ENCODE measurements at places on chromosomes 11 and 22.

GRCh38 chr11:116162086-116162885, 610.5 kb downstream of the BUD13 start:
- DNase-seq: no peak

- DNase-seq: no peak
These were observed at the start of gene OR5B17 for GRCh38 chr11:58358969-58359368. OR5B17 (minus strand) TSS chr11:58359069; CDS start chr11:58359069, 0 bp downstream.

DNA sequence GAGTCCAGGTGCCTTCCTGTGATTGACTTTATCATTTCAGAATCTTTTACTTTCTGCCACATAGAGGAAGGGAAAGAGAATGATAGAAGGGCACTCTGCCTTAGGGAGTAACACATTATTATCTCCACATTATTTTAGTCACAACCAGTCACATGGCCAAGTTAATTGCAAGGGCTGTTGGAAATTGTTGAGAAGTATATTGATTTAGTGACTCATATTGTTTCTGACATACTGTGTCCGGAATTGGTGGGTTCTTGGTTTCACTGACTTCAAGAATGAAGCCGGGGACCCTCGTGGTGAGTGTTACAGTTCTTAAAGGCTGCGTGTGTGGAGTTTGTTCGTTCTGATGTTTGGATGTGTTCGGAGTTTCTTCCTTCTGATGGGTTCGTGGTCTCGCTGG, 8.7 kb downstream of the OR51B4 start:
- no peak for DNase-seq

DNA sequence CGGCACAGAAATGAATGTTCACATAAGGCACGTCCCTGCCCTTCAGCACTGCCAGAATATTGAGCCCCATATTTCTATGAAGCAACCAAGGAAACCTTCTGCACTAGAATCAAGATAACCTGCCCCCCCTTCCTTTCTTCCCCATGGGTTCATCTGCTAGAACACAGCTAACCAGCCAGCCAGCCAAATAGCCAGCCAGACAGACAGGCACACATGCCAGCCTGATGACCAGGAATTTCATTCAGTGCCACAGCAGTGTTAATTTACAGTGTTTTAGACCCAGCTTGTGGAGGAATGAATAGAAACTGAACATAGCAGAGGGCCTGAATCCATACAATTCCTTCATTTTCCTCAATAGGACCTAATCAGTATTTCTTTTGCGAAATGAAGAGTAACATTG, 57.0 kb downstream of the TENM4 start:
- no peak for DNase-seq

- no peak for DNase-seq
These were observed 10.7 kb downstream of the SDF2L1 start for GRCh38 chr22:21652547-21653545.

GRCh38 chr11:60005360-60005759, 11.6 kb upstream of the OOSP4B start:
- DNase-seq: no peak

GRCh38 chr11:57180081-57180561, 1.6 kb upstream of the LRRC55 start:
- no peak for DNase-seq

DNA sequence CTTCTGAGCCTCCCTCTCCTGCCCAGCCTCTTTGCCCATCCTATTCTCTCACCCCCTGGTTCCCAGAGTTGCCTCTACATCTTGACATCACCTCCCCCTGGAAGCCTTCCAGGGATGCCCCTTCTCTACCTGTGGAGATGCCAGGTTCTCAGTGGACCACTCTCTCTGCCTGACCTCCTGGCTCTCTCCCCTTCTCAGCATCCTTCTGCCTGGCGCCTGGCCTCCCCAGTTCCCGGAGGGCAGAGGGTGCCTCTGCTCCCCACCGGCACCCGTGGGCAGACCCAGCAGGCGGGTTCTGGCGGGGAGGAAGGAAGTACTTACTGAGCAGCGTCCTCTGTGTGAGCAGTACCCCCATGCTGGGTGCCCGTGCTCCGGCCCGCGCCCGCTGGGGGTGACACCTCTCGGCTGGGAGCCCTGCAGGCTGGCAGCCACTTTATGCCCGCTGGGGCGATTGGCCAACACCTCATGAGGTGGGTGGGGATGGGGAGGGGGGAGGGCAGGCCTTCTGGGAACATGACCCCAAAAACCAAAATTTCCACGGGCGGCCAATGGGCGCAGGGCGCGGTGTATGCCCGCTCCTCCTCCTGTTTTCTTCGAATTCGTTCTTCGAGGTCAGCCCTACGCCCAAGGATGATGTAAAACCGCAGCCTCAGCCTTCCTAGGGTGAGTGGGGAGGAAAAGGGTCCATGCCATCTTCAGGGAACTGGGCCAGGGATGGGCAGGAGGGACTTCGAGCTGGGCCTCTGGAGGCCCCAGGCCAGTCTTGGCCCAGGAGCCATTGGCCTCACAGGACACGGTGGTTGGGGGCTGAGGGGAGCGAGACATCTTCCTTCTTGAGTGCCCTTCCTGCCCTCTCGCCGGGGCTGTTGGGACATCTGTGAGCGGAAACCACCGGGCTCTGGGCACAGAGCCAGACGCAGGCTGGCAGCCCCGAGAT, at the start of gene OSM:
OSM (minus strand) TSS at position 407 of the 937 bp plus-strand sequence; CDS start at position 355, 52 bp downstream.
- peak; percentile 35 for DNase-seq

DNA sequence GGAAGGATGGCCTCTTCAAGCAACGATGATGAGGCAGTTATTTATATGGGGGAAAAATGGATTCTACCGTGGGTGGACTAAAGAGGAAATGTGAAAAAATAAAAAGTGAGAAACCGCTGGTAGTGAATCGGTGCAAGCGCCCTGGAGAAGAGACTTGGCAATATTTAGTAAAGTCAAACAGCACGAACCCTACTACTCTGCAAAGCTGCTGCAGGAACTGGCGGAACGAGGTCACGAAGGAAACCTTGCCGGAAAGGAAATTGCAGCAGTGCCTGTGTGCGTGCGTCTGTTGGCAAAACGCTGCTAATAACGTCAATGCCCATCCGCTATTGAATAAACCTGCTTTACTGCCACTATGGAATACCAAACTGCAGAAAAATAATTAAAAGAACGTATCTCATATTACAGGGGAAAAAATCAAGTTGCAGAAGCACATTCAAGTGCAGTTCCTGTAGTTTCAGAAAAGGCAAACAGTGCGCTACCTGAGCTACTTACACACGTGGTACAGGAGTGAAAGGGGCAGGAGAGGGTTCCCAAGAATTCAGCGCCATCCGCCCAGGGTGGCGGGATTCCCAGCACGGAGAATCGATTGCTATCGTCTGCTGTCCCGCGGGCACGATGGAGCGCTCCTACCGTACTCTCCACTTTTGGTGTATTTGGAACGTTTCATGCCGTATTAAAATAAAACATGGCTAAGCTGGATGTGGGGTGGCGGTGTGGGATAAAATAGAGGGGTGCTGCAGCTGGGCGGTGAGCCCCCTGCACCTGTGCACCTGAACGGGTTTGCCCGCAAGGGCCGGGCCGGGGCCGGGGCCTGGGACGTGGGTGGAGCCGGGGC, 585 bp upstream of the NADSYN1 start:
- peak; percentile 76 for DNase-seq

GRCh38 chr11:101428918-101429317, 154.9 kb downstream of the TRPC6 start:
- DNase-seq: no peak

- DNase-seq: no peak
These were observed 1.2 kb downstream of the PRG3 start for GRCh38 chr11:57379732-57380131.

- no peak for DNase-seq
These were observed 325.4 kb downstream of the BRD1 start for GRCh38 chr22:49502126-49502826.

DNA sequence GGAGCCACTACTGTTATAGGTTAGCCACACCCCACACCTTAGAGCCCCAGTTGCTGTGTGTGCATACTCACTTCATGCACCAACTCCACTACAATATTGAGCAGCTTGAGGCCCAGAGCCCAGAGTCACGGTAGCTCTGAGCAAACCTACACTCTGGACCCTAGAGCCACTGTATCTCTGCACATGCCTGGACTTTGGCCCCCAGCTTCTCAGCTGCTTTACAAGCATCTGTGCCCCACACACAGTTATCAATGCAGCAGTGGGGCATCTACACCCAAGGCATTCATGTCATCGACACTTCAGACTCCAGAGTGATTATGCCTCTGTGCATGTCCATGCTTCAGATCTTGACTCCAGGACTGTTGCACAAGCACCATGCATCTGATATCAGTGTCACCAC, 2.3 kb upstream of the OR5B12 start:
- DNase-seq: no peak

DNA sequence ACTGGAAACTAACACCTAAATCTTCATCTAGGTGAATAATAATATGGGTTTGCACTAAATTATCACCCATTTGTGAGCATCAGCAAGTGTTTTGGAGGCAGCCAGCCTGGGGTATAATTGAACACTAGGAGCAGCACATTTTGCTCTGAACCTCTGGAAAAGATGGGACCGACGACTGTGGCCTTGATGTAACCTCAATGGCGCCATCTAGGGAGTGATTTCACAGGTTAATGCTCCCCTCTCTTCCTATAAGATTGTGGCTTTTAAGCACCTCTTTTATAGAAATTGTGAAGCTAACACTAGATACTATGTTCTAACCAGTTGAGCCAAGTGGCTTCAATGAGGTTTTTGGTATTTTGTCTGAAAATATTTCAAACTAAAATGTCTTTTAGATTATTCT, 203.7 kb downstream of the NELL1 start:
- DNase-seq: no peak

DNA sequence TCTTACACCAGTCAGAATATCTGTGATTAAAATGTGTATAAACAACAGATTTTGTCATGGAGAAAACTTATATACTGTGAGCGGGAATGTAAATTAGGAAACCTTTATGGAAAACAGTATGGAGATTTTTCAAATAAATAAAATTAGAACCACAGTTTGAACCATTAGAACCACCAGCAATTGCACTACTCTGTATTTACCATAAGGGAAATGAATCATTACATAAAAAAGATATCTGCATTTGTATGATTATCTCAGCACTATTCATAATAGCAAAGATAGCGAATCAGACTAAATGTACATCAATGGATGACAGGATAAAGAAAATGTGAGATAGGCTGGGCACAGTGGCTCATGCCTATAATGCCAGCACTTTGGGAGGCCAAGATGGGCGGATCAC, 7.4 kb upstream of the OR52N4 start:
- DNase-seq: no peak

DNA sequence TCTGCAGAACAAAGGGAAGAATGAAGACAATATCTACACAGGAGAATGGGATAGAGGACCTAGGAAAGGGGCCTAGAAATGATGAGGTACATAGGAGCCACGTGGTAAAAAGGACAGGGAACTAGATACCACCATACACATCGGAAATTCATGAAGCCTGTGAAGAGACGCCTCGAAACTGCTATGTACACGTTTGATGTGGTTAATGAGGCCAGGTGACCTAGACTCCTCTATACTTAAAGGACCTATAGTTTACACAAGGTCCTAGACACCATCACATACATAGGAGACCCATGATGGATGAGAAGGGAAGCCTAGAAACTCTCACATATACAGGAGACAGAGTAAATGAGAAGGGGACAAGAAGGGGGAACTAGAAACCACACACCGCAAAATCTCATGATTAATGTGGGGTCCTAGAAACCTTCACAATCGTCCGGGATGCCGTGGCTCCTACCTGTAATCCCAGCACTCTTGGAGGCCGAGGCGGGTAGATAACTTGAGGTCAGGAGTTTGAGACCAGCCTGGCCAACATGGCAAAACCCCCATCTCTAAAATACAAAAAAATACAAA, 23.8 kb downstream of the RHBDD3 start:
- no peak for DNase-seq

GRCh38 chr11:36411202-36411640, 98.9 kb downstream of the TRAF6 start:
- peak; percentile 22 for DNase-seq

GRCh38 chr11:134372961-134373360, 39.1 kb downstream of the B3GAT1 start:
- no peak for DNase-seq

GRCh38 chr11:42444406-42444805, 867.4 kb upstream of the API5 start:
- DNase-seq: no peak

- DNase-seq: no peak
These were observed 121.7 kb downstream of the MN1 start for GRCh38 chr22:27679693-27680488.

- DNase-seq: no peak
These were observed 87.0 kb downstream of the ATXN10 start for GRCh38 chr22:45758603-45759002.

GRCh38 chr11:12147827-12148226, 37.4 kb downstream of the MICAL2 start:
- DNase-seq: no peak

GRCh38 chr11:107570015-107570414, 4.5 kb upstream of the ALKBH8 start:
- no peak for DNase-seq

GRCh38 chr22:26983311-26983710, 325.9 kb downstream of the MIAT start:
- no peak for DNase-seq

- DNase-seq: peak; percentile 29
These were observed 1020.5 kb downstream of the BRD1 start for GRCh38 chr22:48807155-48807554.

DNA sequence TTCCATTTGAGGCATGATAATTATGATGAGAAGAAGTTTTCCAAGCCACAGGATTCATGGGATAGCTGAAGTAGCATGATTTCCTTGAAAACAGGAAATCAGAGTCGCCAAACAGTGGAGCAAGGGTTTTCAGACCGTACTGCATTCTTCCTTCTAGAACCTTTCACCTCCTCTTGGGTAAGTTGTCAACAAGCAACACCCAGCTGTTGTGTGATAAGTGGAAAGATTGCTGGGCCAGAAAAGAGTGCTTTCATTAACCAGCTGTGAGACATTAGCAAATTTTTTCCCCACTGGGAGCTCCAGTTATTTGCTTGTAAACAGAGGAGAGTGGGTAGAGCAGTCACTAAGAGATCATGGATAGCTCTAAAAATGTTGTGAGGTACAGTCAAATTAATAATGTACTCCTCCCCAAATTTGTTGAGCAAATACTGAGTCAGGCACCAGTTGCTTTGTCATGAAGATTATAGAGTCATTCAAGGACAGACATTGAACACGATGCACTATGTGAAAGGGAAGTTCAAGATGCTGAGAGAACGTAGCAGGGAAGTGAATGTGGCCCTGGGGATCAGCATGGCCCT, 11.7 kb upstream of the MPEG1 start:
- no peak for DNase-seq

GRCh38 chr11:93288079-93288478, 42.5 kb upstream of the DEUP1 start:
- no peak for DNase-seq

- no peak for DNase-seq
These were observed 165.5 kb downstream of the GUCY1A2 start for GRCh38 chr11:106852779-106853178.
